ENCODE measurements at places on chromosomes 3 and 15.
A peak's percentile ranks its signal among the peaks of the same experiment; 100 is the strongest.

DNA sequence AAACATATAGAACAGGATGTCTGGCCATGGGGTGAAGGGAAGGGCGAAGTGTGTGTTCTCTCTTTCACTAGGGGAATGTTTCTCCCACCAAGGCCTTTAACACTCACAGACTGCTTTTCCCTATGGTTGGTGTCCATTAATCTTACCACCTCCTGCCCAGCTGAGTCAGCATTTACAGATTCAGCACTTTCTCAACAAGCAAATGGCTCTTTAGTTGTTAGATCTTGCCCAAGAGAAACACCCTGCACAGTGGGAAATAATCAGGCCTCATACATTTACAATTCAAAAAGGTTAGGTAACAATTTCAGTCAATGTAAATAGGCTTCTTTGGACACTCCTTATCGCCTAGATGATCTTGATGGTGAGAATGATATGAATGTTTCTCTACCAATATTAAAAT is 418.2 kb downstream of the EPHA3 start:
- no peak for DNase-seq

- peak; percentile 7 for DNase-seq
Observed at GRCh38 chr3:70608434-70608833, 296.0 kb upstream of the MDFIC2 start.

DNA sequence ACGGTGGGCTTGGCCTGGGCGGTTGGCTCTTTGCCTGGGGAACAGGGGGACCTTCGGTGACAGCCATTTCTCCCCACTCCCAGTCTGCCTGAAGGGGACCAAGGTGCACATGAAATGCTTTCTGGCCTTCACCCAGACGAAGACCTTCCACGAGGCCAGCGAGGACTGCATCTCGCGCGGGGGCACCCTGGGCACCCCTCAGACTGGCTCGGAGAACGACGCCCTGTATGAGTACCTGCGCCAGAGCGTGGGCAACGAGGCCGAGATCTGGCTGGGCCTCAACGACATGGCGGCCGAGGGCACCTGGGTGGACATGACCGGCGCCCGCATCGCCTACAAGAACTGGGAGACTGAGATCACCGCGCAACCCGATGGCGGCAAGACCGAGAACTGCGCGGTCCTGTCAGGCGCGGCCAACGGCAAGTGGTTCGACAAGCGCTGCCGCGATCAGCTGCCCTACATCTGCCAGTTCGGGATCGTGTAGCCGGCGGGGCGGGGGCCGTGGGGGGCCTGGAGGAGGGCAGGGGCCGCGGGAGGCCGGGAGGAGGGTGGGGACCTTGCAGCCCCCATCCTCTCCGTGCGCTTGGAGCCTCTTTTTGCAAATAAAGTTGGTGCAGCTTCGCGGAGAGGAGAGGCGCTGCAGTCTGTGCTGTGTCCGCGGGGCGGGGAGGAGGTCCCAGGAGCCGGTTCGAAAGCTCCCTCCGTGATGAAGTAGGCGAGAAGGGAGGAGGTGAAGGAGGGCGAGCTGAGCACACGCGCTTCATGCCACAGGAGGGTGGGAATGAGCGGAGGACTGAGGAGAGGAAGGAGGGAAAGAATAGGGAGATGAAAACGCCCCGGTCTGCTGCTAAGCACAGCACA is 9.6 kb downstream of the CLEC3B start:
- DNase-seq, result no peak

DNA sequence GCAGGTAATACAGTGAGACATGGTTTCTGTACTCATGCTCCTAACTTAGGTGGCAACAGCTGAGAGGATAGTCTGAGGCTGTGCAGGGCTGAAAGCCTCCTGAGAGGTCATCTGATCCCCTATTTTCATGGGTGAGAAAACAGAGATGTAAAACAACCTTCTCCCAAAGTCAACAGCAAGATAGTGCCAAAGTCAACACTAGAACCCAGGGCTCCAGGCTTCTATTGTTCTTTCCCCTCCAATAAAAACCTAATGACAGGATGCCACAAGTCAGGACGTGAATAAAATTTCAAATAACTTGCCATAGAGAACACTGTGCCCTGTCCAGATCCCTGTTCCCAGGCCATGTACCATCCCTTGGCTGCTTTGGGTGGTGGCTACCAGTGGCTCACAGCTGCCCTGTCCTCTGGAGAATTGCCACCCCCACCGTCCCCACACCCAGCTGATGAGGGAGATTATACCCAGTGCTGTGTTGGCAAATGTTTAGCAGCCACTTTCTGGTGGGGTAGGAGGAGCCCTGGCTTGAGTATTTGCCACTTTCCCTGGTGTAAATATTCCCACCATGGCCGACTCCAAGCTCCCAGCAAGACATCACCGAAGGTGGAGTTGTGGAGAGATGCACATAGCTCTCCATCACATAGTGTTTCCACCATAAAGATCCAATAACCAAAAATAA is 54.8 kb downstream of the SRGAP3 start:
- no peak for DNase-seq

- no peak for DNase-seq
Observed at GRCh38 chr15:70376929-70377691, 279.4 kb upstream of the TLE3 start.

GRCh38 chr3:8712045-8712907 is 21.3 kb upstream of the CAV3 start:
- peak; percentile 87 for DNase-seq

DNA sequence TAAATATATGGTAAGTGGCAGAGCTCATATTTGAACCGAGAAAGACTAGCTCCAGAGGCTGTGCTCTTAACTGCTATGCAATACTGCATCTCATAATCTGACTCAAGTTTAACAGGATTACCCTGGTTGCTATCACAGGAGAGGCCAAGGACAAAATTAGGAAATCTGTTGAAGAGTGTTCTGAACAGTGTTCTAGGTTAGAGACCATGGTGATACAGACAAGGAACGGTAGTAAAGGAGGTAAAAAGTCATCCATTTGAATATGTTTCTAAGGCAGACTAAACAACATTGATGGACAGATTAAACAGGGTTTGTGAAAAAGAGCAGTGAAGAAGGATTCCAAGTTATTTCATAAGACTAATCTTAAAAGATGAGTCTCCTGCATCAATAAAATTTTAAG is 22.1 kb downstream of the PLOD2 start:
- no peak for DNase-seq

GRCh38 chr15:29196290-29196689 is 73.3 kb downstream of the NSMCE3 start:
- no peak for DNase-seq

DNA sequence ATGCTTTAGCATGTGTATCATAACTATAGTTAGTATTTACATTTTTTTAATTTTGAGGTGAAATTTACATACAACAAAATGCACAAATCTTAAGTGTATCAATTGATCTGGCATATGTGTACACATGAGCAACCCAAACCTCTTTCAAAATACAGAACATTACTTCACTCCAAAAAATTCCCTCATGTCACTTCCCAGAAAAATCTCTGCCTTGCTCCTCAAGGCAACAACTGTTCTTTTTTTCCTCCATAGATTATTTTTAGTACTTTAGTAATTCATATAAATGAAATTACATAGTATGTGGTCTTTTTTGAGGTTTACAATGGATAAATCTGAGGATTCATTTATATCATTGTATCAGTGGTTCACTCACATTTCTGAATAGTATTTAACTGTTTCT is 84.9 kb downstream of the TRIM42 start:
- DNase-seq, result no peak

- no peak for DNase-seq
Observed at GRCh38 chr3:146131616-146132410, 29.2 kb downstream of the PLOD2 start.

- no peak for DNase-seq
Observed at GRCh38 chr3:72345237-72345878, 502.9 kb downstream of the SHQ1 start.

DNA sequence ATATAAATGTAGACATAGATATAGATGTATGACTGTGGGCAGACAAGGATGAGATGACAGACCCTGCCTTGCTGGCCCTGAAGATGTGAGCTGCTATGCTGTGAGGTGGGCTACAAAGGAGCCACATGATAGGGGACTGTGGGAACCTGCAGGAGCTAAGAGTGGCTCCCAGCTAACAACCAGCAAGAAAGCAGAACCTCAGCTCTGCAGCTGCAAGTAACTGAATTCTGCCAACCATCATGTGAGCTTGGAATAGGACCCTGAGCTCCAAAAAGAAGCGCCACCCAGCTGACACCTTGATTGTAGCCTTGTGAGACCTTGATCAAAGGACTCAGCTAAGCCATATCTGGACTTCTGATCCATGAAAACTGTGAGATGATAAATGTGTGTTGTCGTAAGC is 123.3 kb upstream of the GRM7 start:
- no peak for DNase-seq

DNA sequence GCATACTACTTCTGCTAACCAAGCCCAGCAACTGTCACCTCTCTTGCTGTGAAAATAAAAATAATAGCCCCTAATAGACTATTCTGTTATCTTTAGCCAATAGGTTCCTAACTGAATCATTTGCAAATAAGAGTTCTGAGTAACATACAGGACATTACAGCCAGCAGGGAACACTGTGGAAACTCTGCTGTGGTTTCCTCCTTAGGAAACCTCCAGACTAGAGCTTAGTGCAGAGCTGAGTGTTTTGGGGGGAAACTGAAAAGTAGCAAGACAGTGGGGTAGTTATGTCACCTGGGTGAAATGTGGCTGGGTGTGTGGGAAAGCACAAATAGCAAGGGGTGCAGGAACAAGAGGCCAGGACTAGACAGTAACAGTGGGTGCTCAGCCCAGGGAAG is 32.4 kb downstream of the DZIP1L start:
- DNase-seq, result no peak

DNA sequence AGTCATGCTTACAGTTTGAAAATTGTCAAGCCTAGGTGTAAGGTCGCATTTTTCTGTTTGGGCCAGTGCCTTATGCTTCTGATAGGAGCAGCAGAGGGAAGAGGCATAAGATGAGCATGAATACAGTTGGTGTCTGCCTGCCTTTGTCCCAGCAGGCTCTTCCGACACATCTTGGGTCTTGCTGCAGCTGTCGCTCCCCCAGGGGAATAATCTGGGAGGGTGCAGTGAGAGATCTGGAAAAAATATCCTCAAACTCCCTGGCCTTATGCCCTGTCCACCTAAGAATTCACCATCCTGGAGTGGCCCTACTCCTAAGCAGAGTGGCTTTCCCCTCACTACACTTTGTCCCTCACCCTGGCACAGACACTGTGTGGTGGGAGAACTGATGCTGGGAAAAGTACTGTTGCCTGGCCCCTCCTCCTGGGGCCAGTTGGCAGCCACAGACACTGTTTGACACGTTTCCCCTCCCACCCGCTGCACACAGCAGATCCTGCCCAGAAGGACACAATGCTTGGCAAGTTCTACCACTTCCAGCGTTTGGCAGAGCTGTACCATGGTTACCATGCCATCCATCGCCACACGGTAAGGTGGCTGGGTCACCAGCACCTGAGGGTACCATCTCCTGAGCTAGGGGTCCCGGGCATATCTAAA is 21.1 kb upstream of the RHO start:
- no peak for DNase-seq

GRCh38 chr15:85780225-85780985 is 14.3 kb downstream of the KLHL25 start:
- DNase-seq, result peak; percentile 70

- no peak for DNase-seq
Observed at GRCh38 chr3:195040773-195041520, 230.0 kb downstream of the XXYLT1 start.

- no peak for DNase-seq
Observed at GRCh38 chr3:64207289-64208080, 17.8 kb downstream of the PRICKLE2 start.

- no peak for DNase-seq
Observed at GRCh38 chr15:83889995-83890394, 236.1 kb downstream of the ADAMTSL3 start.

GRCh38 chr15:67479781-67480505 is 41.0 kb upstream of the C15orf61 start:
- DNase-seq, result no peak

GRCh38 chr3:41819236-41819635 is 142.7 kb downstream of the ULK4 start:
- DNase-seq, result no peak

DNA sequence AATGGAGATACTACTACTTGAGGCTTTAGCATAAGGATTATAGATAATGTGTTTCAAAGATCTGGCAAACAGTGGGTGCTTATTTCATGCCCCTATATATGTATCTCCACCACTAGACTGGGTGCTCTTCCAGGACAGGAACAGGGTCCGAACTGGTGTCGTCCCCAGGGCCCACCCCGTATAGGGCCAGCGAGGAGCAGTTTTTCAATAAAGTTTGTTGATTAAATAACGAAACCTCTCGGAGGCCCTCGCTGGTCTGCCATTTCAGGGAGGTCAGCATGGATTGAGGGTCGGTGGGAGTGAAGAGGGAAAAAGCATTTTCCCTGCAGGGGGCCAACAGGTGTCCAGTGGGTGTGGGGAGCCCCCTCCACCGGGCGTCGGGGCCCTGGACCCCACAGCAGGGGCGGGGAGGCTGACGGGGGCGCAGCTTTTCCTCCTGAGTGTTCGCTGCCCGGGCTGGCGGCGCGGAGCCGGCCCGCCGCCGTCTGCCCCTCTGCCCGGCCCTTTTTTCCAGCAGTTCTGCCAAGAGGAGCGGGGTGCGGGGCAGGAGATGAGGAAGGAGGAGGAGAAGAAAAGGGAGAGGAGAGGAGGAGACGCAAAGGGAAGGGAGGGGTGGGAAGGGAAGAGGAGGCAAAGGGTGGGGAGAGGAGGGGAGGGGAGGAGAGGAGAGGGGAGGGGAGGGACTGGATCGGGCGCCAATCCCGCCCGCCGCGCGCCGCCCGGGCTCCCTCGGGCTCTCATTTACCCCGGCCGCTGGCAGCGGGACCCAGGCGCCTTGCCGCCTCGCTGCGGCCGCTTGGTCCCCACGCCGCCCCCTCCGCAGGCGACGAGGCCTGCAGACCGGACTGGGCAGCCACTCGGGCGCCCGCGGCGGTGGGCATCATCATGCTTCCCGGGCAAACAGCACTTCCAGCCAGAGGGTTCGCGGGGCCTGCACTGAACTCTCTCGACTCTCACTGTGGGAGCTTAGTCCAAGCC is 66.3 kb downstream of the ISG20 start:
- DNase-seq, result peak; percentile 17

DNA sequence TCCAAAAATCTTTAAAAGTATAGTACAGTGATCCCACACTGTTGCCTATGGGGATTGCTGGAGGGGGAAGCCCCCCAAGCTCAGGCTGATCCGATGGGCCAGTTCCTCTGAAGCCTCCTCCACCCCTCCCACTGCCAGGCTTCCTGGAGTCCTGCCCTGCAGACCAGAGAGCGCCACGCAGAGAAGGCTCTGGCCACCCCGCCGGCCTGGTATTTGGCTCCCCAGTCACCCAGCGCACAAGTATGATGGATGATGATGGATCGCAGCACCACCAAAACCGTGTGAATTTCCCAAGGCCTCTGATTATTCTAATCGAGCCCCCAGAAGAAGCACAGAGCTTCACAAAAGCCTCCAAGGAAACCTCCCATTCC is 259.0 kb downstream of the MECOM start:
- DNase-seq, result no peak

GRCh38 chr3:184531626-184532280 is 29.8 kb upstream of the EPHB3 start:
- peak; percentile 72 for DNase-seq

GRCh38 chr3:143977341-143978262 is 6.0 kb downstream of the DIPK2A start:
- DNase-seq, result no peak

All from DMS 273 treated with DMSO at 0.1 percent for 48 hours (cell line).